ENCODE measurements at places on chromosomes 7 and 10.

GRCh38 chr7:141992156-141992555 lies 3.5 kb upstream of the MGAM start:
- DNase-seq = no peak

DNA sequence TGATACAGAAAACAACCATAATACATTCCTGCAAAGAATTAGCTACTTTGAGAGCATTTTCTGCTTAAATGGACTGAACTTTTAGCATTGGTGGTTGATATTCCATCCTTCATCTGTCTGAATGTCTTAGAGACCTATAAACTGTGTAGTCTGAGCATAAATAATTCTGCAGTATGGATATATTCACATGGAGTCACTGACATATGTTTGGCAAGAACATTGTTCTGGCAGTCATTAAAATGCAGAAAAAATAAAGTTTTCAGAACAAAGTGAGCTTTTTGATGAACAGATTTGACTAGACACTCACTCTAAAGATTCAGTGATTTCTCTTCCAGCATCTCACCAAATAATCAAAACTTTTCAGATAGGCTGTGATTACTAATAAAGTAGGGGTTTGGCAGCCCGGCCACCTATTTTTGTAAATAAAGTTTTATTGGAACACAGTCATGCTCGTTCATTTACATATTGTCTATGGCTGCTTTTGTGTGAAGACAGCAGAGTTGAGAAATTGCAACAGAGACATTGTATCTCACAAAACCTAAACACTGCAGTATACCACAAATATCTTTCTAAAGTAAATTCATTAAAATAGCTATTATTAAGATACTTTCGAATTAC lies 44.1 kb upstream of the RAPGEF5 start:
- DNase-seq = no peak

- no peak for DNase-seq
Measured at GRCh38 chr7:35652124-35652523, 42.8 kb downstream of the HERPUD2 start.

GRCh38 chr10:77974396-77975074 lies 48.0 kb upstream of the DLG5 start:
- DNase-seq = no peak

DNA sequence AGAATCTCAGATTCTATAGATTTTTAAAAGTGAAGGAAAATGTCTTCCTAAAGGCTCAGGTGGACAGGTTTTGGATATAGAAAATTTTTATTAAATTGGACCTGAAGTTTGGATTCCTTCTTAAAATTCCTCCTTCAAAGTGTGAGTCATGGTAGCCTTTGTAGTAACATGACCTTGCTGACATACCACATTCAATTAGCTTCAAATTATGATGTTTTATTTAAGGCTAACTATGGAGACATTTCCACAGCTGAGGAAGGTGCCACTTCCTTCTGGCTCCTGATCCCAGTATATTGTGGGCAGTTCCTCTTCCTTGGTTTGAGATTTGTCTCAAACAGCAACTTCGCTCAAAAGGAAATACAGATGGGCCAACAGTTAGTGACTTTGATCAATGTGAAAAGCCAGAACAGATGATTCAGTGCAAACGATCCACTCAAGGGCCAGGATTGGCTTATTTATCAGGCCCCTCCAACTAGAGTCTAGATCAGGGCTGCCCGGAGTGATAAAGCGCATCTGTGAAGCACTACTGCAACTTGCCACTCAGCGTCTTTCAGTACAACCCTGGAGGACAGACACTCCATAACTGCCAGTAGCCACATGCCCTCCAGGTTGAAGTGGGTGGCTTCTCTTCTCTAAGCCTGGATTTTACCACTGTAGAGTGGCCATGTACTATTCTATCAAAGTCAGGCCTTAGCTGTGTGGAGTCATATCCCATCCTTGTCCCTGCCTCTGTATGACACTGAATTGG lies 573.5 kb downstream of the KIF20B start:
- DNase-seq = no peak

DNA sequence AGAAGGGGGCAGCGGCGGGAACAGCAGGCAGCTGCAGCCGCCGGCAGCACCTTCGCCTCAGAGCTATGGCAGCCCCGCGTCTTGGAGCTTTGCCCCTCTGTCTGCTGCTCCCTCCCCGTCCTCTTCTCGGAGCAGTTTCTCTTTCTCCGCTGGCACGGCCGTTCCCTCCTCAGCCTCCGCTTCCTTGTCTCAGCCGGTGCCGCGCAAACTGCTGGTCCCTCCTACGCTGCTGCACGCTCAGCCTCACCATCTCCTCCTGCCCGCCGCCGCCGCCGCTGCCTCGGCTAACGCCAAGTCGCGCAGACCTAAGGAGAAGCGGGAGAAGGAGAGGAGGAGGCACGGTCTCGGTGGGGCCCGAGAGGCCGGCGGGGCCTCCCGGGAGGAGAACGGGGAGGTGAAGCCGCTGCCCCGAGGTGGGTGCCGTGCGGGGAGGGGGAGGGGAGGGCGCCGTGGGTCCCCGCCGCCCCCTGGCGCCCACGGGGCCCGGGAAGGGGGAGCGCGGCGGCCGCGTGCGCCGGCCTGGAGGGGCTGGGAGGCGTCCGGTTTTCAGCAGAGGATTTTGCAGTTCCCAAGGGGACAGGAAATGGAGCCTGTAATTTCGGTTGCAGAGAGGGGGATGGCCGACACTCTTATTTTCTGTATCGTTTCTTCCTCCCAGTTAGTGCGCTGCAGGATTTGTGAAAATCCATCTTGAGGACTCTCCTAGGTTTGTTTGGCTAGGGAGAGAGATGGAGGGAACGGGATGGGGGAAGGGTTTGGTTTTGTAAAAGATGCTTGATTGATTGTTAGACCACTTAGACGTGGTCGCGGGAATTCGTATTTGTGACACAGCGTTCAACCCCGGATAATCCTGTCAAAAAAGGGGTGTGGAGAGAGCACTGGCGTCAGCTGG lies 630 bp downstream of the RSBN1L start:
- DNase-seq = no peak

DNA sequence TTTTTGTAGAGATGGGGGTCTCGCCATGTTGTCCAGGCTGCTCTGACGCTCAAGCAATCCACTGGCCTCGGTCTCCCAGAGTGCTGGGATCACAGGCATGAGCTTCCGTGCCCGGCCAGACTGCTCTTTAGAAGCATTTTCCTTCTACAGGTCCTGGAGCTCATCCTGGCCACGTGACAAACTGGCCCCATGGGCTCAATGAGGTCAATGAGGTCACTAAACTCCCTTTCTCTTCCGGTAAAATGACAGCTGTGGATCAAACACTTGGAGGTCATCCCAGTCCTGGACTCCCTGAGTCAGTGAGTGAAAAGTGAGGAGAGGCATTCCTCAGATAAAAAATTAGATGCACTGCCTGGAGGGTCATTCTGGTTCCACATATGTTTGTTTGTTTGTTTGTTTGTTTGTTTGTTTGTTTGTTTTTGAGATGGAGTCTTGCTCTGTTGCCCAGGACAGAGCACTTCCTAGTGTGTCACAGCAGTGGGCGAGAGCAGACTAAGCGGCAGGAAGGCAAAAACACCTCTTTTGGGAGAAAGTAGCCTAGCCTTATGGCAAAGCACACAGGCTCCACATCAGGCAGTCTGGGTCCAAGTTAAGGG lies 134.9 kb downstream of the TNS3 start:
- DNase-seq = no peak

- DNase-seq = no peak
Measured at GRCh38 chr7:99380823-99381663, 6.5 kb downstream of the ARPC1B start.

DNA sequence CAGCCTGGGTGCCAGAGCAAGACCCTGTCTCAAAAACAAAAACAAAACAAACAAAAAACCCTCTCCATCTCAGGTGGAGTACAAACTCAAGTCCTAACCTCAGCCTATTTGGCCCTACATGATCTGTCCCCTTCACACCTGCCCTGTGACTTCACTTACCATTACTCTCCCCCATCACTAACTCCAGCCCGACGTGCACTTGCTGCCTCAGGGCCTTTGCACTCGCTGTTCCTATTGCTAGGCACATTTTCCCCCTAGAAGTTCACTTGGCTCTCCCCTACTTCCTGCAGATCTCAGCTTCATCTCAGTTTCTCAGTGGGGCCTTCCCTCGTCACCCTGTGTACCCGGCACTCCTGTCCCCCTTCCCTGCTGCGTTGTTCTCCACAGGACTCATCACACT lies 8.5 kb upstream of the LRMDA start:
- no peak for DNase-seq

GRCh38 chr7:41886262-41886900 lies 183.5 kb upstream of the INHBA start:
- no peak for DNase-seq

- DNase-seq = no peak
Measured at GRCh38 chr10:71761541-71762113, 11.7 kb downstream of the VSIR start.

- no peak for DNase-seq
Measured at GRCh38 chr10:114876602-114877300, 55.2 kb downstream of the FHIP2A start.
